RCC 7860 (cell line): ENCODE measurements at places on chromosomes 1 and 21.

DNA sequence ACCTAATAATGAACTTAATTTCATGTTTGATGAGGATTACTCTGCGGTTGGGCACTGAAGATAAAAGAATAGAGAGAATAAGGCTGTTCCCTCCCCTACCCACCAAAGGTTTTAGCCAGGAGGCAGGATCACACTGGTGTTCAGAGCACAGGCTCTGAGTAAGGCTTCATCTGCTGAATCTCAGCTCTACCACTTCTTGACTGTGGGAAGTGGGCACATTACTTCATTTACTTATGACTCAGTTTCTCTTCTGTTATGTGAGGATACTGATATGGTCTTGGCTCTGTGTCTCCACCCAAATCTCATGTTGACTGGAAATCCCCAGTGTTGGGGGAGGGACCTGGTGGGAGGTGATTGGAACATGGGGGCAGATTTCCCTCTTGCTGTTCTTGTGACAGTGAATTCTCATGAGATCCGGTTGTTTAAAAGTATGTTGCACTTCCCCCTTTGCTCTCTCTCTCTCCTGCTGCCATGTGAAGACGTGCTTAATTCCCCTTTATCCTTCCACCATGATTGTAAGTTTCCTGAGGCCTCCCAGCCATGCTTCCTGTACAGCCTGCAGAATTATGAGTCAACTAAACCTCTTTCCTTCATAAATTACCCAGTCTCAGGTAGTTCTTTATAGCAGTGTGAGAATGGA is 79.7 kb downstream of the SMYD2 start:
- no peak for DNase-seq

- no peak for DNase-seq
Measured at GRCh38 chr1:32316903-32317277, 19.1 kb downstream of the MARCKSL1 start.

- DNase-seq: no peak
Measured at GRCh38 chr1:32332290-32333079, 3.5 kb downstream of the MARCKSL1 start.

DNA sequence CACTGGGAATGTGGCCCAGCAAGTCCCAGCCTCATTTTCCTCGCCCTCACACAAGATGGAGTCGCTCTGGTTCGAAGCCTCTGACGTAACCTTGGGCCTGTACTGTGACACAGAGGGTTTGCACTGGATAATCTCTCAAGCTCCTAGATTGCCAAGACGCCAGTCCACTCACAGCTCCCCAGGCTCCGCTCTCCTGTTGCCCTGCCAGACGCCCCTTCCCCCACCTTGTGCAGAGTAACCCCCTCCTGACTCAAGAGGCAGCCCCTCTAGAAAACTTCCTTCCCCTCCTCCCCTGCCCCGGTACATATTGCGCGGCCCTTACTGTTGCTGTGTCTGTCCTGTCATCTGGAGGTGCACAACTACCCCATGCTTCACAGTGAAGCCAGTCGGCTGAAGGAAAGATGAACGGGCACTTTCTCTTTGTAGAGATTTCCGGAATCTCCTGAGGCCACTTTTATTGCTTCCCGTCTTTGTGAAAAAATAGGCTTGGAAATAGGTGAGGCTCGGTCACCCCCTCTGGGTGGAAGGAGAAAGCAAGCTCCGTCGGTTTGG is 981 bp upstream of the KIAA1614 start:
- no peak for DNase-seq

- DNase-seq: peak; percentile 48
Measured at GRCh38 chr1:114979278-114979891, 50.2 kb upstream of the TSHB start.
